ENCODE measurements at places on chromosomes 1 and 21. TPM values are rescaled to one million over a fixed set of nuclear protein-coding genes. Genes with fewer than 3 reads are reported as not detected.

AADACL4 gene
- not detected for total RNA-seq

- no peak for DNase-seq
Measured at GRCh38 chr1:59143133-59143487, 153.8 kb upstream of the FGGY start.

DNA sequence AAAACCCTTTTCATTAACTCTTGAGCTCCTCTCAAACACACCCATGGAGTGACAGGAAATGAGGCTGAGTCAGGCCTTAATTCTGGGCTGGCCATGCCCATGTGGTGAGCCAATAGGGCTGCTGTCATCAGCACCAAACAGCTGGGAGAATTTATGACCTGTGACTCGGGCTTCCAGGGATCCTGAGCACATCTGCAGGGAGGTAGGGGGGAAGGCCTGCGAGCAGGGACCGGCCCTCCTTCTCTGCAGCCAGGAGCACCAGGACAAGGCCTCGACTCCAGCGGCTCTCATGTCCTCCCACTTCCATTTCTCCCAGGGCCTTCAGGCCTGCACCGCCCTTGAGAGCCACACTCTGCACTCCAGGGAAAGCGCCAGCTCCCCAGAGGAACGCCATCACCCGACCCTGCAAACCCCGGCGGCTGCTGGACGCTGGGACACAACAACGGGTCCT, 14.6 kb downstream of the RIPK4 start:
- no peak for DNase-seq

- DNase-seq: no peak
Measured at GRCh38 chr1:59511476-59512465, 214.9 kb downstream of the FGGY start.

DNA sequence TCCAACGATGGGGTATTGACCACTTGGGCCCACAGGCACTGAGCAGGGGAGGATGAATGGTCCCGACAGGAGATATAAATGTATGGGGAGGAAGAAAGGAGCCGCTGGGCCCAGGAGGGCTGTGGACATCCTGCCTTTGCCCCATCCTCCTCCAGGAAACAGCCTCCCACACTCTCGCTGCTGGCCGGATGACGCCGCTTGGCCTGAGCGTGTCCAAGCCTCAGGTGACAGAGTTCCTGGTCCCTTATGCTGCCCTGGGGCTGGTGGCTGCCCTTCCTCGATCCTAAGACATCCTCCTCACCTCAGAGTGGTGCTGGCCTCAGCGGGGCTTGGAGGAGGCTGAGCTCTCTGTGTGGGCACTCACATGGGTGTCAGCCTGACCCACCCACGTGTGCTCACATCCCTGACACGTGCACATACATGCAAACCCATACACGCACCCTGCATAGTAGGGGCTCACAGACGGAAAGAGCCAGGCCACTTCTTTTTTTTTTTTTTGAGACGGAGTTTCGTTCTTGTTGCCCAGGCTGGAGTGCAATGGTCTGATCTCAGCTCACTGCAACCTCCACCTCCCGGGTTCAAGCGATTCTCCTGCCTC, 5.9 kb upstream of the SERINC2 start:
- DNase-seq: no peak

DNA sequence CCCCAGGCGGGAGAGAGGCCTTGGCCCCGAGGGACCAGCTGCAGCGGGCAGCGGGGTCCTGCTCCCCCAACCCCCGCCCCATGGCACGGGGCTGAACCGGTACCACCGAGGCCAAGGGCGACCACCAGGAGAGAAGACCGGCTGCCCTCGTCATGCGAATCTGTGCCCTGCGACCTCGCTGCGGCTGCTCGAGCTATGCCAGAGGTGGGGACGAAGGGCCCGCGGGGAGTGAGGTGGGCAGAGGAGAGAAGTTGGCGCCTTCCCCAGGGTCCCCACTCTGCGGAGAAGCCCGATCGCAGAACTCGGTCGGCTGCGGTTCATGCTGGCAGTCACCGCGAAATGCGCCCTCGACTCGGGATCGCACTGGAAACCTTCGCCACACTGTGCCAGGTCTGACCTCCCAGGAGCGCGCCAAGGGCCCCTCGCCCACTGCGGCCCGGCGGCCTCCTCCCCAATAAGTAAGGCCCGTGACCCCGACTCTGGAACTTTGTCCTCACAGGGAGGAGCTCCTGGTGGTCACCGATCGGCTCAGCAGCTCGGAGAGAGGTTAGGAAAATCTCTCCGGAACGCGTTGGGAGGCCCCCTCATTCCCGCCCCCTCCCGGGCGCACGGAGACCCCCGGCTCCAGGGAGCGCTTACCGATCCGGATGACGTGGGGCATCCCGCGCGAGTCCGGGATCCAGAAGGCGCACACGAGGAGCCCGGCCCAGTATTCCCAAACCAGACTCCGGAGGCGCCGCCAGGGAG, 787 bp downstream of the GRIK3 start:
- DNase-seq: no peak

DNA sequence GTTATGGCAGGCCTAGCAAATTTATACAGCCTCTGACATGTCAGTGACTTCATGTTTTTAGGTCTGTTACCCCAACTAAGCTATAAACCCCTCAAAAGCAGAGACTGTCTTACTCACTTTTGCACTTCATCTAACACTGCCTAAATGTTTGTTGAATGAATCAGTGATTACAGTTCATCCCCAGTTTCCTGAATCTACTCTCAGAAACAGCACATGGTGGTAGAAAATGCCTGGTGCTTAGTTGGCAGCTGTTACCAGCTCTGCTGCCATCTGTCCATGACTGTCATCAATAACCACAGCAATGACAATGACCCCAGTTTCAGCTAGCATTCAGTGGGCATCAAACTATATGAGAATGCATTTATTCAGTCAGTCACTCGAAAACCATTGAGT, 110.5 kb upstream of the SERBP1 start:
- no peak for DNase-seq

- peak; percentile 75 for DNase-seq
Measured at GRCh38 chr1:202807926-202808757, at the start of gene KDM5B. Gene KDM5B (minus strand): TSS chr1:202808421. CDS start chr1:202808305, 116 bp downstream.

All from activated naive CD8-positive, alpha-beta T cell treated with anti-CD3 and anti-CD28 coated beads, Interleukin-2, amount 10 ng/mL, durations not matched to agents 7 days and 5 days (primary cell).